Kidney tubule cell (primary cell): ENCODE measurements at places on chromosomes 1 and 21.

GRCh38 chr1:41483001-41483850 is 1.3 kb downstream of the EDN2 start:
- no peak for DNase-seq

DNA sequence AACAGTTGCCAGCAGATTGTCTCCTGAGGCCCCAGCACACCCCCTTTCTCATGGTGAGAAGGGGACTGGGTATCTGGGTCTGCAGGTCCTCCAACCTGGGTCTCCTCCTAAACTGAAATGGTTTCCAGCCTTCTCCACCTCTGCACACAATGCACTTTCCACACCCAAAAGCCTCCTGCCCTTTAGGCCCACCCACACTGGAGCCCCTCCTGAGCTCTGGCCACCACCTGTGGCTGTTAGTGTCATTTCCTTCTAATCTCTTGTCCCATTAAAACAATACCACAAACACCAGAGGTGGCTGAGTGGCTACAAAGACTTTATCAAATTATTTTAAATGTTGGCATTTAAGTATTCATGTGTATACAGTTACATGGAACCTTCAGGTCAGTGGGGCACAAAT is 11.5 kb downstream of the GPR3 start:
- no peak for DNase-seq

DNA sequence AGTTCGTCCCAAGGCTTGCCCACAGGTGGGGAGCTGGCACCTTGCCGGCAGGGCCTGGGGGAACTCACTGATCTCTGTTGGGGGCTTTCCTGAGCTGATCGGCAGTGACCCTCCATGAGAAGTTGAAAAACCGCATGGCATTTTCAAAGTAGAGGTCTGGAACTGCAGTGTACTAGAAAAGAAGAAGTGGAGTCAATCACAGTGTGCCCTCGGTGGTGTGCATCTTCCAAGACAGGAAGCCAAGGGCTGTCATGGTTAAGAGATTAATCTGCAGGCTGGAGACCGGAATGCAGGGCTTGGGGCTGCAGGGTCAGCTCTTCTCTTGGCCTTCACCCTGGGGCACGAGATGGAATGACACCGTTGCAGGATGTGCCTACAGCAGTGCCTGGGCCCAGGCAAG is 56.8 kb downstream of the ECE1 start:
- no peak for DNase-seq

DNA sequence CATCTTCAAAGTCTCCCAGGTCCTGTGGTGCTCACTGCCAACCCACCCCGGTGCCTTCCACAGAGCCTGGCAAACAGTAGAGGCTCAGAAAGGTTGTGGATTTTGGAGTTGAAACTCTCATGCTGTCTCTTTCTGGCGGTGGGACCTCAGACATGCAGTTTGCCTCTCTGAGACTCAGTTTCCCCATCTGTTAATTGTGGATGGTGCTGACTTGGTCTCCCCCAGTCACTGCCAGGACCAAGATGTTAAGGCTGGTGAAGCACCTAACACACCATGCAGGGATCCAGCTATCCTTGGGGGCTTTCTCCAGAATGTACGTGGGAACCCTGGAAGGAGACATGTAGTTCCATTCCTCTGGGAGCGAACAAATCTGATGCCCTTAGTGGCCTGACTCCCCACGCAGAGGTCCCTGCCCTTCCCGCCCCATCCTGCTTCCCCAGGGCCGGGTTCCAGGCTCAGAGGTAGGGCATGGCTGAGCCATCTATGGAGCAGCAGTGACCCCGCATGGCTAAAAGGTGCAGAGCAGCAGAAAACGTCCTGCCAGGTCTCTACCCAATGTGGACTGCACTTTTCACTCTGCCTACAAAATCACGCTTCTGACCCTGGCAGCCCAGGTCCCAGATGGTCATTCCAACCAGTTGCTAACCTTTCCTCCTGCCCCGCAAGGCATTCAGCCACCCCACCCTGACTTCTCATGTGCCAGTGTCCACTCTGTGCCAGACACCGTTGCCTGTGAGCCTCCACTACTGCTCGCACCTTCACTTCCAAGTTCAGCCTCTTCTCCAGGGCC is 9.2 kb upstream of the TTC22 start:
- DNase-seq = peak; percentile 72

DNA sequence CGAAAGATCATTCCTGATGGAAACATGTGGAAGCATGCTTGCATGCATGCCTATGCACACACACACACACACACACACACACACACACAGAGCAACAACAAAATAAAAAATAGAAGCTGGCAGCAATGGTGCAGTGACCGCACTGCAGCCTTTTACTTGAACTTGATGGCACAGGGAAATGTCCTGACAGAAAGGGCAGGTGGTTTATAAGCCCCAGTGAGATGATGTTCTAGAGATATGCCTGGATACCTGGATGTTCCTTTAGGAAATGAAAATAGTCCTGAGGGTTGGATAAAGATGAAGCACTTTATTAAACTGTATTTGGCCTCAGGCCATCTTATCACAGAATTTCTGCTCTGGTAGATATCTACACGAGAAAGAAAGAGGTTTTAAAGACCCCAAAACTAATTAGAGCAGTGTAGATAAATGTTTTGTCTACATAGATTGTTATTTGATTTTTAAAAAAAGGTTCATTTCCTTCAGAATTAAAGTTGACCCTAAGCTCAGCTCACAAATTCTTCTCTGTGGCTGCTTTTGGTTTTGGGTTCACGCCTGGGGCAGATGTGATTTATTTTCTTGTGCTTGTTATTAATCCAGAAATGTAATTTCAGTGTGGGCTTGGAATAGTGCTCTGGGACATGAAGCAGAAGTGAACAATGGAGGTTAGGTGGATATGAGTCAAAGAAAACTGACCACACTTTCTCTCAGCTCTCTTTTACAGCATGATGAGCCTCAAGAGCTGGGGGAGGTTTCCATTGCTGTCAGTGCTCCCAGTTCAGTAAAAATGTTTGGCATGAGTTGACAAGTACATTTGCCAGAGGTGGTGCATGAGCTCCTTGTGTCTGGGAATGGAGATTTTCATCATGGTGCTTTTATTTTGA is 22.9 kb downstream of the ADAM30 start:
- DNase-seq = peak; percentile 63
